ENCODE measurements at places on chromosomes 5 and 9.
A peak's percentile ranks its signal among the peaks of the same experiment; 100 is the strongest.

DNA sequence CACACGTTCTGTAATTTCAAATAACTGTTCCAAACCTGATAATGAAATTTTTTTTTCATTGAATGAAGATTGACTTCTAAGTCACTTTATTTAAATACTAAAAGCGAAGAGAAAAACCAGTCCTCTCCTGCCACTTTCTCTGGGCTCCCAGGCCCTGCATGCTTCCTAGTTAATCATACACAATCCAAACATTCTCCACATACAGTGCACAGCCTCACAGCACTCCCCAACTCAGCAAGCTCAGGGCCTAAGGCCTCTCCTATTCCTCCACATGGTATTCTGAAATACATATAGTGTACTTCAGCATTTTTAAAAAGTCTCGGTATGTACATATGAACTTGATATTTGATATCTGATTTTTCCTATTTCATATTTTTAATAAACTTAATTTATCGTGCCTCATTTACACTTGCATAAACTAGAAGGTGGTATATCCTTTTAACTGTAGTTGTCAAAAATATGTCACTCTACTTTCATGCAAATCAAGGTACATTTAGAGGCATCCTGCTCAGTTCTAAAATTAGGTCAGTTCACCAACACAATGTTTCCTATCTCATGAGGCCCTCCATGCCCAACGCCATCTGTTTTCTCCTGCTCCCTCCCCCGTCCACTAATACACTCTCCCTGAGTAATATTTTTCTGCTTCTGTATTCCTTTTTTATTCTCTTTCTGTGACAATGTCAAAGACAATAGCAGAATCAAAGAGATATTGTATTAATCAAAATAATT, 206.7 kb downstream of the ARRDC3 start:
- DNase-seq = no peak

DNA sequence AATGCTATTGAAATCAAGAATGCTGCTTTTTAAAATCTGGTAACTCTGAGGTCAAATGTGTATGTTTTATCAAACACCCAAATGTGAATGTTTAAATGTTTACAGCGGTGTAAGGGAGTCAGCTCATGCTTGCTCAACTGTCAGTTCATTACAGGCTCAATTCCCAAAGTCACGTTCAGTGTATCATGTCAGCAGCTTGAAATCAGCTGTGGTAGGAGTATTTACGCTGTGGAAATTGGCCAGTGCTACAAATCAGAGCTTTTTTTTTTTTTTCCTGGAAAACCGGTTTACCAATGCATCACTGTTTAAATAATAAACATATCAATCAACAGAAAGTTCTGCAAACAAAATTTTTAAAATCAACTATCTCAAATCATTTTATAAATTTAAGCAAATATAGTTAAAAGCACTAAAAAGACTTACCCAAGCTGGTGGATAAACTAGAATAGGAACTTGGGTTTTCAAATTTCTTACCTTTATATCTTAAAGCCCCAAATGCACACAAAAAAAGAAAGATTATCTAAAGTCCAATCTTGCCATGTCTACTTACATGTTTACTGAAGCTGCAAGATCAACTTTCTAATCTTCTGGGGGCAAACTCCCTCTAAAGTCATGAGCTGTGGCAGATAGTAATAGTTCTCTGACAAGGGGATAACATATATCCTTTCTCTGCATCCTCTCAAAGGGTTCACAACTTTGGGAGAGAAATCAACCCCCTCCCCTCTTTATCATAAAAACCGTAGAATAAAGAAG, 57.6 kb upstream of the GRAMD2B start:
- no peak for DNase-seq

GRCh38 chr9:22049411-22049810, 40.3 kb upstream of the CDKN2B start:
- DNase-seq = no peak

- DNase-seq = no peak
These were observed 30.6 kb upstream of the SLCO6A1 start for GRCh38 chr5:102529447-102529846.

DNA sequence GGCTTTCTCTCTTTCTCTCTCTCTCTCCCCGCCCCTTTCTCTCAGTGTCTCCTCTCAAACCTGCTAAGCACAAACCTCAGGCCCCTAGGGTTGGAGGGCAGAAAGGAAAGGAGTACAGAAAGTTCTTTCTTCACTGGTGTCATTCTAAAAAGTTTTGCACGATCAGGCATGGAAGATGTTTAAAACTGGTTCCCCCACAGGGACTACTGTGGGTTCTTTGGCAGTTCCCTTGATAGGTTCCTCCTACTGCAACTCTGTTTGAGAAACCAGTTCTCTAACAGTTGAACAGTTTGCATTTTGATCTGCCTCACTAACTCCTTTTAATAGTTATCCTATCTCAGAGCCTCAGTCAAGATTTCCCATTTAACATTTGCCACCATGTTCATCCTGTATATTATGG, 82.9 kb downstream of the CDO1 start:
- no peak for DNase-seq

GRCh38 chr5:141811287-141812155, 66.7 kb downstream of the PCDH1 start:
- DNase-seq = peak; percentile 29

- DNase-seq = no peak
These were observed 70.4 kb upstream of the TLE1 start for GRCh38 chr9:81759680-81760215.

GRCh38 chr5:172123269-172123692, 64.7 kb downstream of the STK10 start:
- no peak for DNase-seq

GRCh38 chr5:179974946-179975712, 67.4 kb upstream of the TBC1D9B start:
- peak; percentile 21 for DNase-seq

GRCh38 chr5:14410394-14411201, 171.0 kb upstream of the OTULINL start:
- no peak for DNase-seq

GRCh38 chr5:151022511-151023018, 2.2 kb downstream of the GPX3 start:
- no peak for DNase-seq

DNA sequence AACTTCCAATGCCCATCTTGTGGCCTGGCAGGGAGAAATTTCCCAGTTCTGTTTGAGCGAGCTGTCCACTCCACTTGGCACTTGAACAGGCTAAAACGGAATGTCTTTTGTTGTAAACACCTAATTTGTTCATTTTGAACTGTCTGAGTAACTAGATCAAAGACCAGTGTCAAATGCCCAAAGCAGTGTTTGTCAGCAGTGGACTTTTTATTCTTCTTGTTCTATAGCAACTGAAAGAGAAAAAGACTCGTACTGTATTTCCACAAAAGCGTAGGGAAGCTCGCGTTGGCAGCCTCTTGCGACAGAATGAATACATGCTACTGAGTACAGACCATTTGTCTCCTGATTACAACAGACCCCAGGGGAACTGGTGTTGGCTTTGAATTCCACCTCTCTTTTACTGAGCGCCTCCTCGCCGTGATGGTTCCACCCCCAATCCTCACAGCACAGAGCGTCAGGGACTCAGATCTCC, 601.8 kb upstream of the ZNF608 start:
- DNase-seq = no peak

DNA sequence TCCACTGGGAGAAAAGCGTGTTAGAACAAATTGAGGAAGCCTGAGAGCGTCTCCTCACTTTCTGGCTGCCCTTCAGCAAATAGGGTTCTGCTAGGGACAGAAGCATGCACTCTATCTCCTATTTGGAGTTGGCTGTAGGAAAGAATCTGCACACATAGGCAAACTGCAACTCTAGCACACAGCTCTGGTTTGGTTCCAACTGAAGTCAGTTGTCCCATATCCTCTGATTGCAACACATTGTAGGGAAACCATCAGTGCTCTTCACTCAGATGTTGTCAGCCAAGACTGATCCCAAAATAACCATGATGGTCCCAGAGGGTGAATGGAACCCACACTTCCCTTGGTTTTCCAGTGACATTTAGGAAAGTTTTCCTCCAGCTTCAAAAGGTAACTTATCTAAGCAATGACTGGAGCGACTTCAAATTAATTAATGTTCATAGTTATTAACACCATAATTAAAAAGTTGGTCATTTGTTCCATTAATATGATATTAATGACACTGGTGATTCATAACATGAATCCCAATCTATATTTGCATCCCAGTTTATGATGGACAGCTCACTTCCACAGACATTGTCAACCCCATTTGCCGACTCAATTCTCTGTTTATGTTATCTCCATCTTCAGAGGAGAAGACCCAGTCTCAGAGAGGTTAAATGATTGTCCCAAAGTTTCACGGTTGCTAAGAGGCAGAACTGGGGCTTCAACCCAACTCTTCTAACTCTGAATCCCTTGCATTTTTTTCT, 136.7 kb upstream of the ZNF462 start:
- no peak for DNase-seq

- no peak for DNase-seq
These were observed 86.5 kb upstream of the ARRDC3 start for GRCh38 chr5:91469517-91470165.

DNA sequence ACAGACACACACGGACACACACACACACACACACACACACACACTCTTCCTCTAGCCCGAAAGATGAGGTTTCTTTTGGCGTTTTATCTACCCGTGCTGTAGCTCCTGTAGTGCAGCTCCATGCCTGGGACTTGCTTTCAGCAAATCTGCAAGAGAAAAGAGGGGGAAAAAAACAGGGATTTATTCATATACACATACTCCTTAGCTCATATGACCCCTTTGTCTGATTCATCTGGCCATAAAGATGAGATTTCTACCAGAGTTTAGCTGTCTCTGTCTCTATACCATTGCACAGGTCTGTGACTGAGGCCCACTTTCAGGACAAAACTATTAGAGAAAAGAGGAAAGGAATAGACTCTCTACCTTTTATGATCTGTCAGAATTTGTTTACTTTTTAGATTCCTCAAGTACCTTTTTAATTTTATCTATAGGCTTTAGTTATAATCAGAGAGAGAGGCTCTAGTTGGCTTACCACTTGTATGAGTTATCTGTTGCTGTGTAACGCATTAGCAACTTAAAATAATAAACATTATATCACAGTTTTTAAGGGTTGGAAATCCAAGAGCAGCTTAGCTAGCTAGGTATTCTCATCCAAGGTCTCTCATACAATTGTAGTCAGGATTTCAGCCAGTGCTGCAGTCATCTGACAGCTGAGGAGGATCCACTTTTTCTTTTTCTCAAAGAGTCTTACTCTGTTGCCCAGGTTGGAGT, 14.7 kb downstream of the SNX2 start:
- DNase-seq = no peak

DNA sequence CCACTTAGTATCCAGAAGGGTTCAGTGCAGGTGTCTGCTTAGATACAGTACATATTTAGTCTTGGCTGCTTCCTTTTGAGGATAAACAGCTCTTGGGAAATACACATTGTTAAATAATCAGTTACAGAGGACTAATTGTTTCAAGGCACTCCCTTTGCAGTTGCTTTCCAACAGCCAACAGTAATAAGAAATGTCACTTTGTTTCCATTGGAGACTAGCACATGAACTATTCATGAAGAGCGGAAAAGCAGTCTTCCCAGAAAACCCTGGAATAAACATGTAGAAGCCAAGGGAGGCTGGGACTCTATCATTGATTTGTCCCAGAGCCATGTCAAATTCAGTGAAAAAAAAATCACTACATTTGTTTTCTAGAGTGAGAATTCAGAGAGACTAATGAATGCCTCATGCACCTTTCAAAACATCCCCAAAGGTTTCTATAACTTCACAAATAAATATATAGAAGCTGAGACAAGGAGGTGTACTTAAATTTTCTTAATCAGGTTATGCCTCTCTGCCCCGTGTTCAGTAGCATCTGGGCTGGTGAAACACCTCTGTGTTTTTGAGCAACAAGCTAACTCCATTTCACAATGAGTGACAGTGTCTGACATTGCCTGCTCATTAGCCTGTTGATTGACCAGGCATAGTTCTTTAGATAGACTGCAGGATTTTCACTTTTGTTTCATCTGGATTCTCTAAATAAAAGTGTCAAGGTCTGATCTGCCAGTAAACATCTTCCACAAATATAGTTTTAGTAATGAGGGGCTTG, 271.5 kb downstream of the ARRDC3 start:
- DNase-seq = no peak

GRCh38 chr9:15469862-15470261, 40.9 kb downstream of the PSIP1 start:
- no peak for DNase-seq

GRCh38 chr5:155605920-155606319, 592.4 kb downstream of the KIF4B start:
- DNase-seq = no peak

DNA sequence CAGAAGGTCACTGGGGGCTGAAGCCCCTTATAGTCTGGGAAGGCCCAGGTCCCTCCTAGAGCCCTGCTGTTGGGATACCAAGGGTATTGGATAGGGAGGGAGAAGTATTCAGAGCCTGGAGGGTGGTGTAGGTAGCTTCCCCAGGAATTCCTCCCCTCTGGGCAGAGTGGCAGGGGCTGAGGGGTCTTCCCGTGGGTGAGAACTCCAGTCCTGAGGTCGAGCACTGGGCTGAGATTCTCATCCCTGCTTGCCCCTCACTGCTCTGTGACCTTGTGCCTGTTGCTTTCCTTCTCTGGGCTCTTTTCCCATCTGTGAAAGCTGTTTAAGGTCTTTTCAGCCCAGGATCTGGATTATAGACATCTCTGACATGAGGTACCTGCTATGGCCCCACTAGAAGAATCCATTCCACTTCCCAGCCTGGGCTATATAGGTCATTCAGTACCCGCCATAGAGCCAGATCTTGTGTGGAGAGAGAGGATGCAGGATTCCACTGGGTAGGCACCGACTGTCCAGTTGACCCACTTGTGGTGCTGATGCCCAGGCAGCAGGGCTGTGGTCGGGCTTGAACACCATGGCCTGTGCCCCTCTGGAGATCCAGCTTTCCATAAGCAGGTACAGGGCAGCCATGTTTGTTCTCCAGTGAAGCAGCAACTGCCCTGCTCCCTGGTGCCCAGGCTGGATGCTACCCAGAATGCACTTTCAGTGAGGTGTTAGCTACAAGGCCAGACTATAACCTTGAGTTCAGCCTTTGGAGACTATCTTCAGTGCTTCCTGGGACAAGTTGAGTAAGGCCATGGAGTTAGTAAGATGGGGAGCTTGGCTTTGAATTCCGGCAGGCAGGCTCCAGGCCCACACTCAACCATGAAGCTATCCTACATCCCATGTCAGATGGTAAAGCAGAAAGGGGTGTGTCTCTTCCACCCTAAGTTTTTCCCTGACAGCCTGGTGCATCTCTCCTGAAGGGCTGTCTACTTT, 60.1 kb downstream of the AMBP start:
- no peak for DNase-seq

- DNase-seq = no peak
These were observed 490.7 kb downstream of the CDH18 start for GRCh38 chr5:19497229-19497815.

DNA sequence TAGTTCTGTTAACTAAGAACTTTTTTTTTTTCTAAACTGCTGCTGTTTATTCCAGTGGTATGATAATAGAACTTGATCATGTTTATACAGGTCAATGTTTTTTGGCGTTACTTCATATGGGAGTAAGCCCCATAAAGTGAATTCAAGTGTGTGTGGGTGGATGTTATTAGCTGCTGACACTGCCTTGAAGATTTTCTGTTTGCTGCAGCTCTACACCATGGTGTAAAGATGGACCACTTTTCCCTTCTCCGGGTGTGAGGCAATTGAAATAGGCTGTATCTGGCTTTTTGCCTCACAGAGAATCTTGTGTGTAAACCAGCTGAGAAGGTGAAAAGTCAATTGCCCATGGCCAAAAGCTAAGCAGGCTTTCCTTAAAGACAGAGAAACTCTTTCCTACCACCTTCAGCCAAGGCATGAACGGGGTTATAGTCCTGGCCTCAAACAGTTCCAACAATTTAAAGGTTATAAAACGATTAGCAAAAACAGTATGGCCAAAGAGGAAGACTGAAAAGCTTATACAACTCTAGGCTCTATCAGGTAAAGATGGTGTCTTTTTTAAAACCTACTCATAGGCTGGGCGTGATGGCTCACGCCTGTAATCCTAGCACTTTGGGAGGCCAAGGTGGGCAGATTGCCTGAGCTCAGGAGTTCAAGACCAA, 33.9 kb upstream of the ABCA1 start:
- DNase-seq = no peak
